Right ventricle myocardium superior (tissue), 1 donor: ENCODE measurements at places on chromosomes 6 and 20. TPM values are rescaled to one million over a fixed set of nuclear protein-coding genes. Genes with fewer than 3 reads are reported as not detected.

The OR2B6 gene
- total RNA-seq = not detected

The KIF25 gene
- total RNA-seq = 0.35 TPM

The CRIP3 gene
- total RNA-seq = 4.1 TPM

The FAM209B gene
- total RNA-seq = 0.35 TPM

The TNFRSF21 gene
- total RNA-seq = 10.9 TPM

The LY6G6F gene
- total RNA-seq = not detected

The TTK gene
- 0.32 TPM for total RNA-seq

The IL17F gene
- not detected for total RNA-seq

The IL20RA gene
- 9.1 TPM for total RNA-seq

The PPP1R3G gene
- total RNA-seq = 14.2 TPM

The CLVS2 gene
- 0.11 TPM for total RNA-seq

The SLC17A2 gene
- not detected for total RNA-seq

The GLP1R gene
- total RNA-seq = 6.5 TPM

The TRIM10 gene
- not detected for total RNA-seq

The RAB23 gene
- 10.8 TPM for total RNA-seq

The C20orf141 gene
- total RNA-seq = not detected

The GABBR1 gene
- 18.4 TPM for total RNA-seq

The ISM1 gene
- 1.5 TPM for total RNA-seq

The DEFB124 gene
- not detected for total RNA-seq

The JPH2 gene
- total RNA-seq = 181 TPM

The MCM9 gene
- total RNA-seq = 4.8 TPM

The HUS1B gene
- not detected for total RNA-seq

The FOXS1 gene
- 0.62 TPM for total RNA-seq

The ADAM33 gene
- 12.6 TPM for total RNA-seq

The COX4I2 gene
- total RNA-seq = 9.3 TPM
